NCI-H1092 treated with DMSO at 0.1 percent for 48 hours (cell line): ENCODE measurements at places on chromosomes 4 and X.

GRCh38 chr4:15995826-15996225, 32.9 kb upstream of the FGFBP2 start:
- no peak for DNase-seq

- no peak for DNase-seq
These were observed 17.1 kb upstream of the DDX60 start for GRCh38 chr4:168335621-168336020.

DNA sequence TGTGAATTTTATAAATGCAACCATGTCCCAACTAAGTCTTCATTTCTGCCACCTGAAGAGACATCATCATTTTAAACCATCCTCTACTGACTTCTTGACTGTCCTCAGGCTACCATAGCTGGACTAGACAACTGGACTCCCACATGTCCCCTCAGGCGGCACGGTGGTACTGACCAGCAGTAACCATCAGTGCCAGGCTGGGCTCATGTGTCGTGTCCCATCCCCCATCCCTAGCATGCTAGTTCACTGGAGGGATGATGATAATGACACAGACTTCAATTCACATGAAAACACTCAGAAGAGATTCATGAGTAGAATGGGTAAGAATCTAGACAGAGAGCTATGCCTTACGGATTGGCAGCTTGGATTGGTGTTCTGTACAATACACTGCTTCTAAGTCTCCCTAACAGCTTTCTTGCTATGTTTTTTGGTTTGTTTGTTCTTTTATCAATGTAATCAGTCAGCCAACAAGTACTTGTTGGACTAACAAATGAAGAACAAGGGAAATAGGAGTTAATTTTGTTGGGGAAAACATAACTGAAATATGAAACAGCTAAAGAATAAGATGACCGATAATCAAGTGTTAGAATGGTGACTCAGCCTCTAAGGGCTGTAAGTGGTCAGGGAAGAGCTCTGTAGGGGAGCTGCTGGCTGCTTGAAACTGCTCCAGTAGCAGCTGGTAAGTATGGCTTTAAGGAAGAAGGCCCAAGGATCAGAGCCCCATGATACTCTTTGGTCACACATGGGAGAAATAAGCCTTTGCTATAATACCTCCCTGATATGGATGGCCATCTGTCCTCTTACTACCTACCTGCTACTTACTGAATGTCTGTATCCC, 10.3 kb downstream of the ZDHHC9 start:
- DNase-seq, result no peak

DNA sequence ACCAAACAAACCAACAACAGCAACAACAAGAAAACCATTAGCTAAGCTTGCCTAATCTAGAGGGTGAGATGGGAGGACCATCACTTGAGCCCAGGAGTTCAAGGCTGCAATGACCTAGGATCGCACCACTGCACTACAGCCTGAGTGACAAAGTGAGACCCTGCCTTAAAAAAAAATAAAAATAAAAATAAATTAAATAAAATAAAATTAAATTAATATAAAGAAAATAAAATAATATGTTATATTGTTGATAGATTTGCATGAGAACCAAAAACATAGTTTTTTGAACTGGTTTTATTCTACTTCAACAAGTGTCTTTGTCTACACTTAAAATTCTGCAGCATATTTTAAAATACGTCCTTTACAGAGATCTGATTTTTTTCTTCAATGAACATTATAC, 2683.1 kb downstream of the ARAP2 start:
- no peak for DNase-seq

GRCh38 chr4:152581536-152582160, 45.8 kb upstream of the FBXW7 start:
- DNase-seq, result peak; percentile 2

GRCh38 chrX:9330249-9330982, 134.4 kb upstream of the TBL1X start:
- no peak for DNase-seq

- no peak for DNase-seq
These were observed 231.5 kb downstream of the TRIML1 start for GRCh38 chr4:188370777-188371176.

- DNase-seq, result no peak
These were observed 5.5 kb downstream of the SCD5 start for GRCh38 chr4:82792912-82793649.

DNA sequence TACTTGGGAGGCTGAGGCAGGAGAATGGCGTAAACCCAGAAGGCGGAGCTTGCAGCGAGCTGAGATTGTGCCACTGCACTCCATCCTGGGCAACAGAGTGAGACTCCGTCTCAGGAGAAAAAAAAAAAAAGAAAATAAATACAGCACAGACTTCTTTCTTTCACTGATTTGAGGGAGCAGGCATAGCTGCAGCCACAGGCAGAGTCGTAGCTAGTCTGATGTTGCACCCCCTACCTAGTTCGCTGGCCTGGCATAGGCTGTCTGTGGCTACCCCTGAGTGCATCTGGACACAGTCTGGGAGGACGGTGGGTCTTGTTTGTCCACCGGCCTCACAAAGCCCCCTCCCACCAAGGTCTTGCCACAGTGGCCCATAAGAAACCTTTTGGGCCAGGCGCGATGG, 21.4 kb downstream of the IL3RA start:
- DNase-seq, result no peak

DNA sequence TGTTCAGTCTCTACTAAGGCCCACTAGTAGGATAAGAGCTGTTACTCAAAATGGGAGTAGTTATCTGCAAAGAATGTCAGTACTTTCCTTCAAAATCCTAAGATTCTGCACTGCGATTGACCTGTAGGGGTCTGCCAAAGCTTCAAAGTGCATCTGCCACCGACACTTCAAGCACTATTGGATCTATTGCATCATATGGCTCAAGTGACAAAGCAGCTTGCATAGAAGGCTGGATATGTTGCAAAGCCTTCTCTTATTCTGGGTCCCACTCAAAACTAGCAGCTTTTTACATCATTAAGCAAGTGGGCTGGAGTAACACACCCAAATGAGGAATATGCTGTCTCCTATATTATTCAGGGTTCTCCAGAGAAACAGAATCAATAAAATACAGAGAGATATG, 115.4 kb upstream of the EMCN start:
- no peak for DNase-seq

DNA sequence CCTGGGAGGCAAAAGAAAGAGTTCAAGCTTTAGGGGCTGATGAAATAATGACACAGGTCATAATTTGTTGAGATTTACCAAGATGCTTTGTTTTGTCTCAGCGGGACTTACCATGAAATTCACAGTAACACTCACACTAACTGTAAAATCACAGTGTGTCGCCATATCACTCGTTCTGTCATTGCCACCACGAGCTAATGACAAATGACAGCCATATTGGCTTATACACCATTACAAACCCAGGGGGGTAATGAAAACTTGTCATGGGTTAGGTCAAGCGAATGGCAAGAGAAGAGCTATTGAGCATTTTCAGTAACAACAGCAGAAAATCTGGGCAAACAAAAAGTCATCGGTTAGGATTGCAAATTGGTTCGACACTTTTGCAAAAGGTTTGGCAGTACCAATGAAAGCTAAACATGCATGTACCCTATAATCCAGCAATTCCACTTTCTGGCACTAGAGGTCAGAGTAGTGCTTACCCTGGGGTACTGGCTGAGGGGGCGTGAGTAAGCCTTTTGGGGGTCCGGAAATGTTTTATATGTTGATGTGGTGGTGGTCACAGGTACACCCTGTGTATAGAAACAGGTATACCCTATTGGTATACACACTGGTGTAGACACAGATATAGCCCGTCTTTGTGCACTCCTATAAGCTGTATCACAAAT, 83.9 kb upstream of the RAI2 start:
- DNase-seq, result peak; percentile 57

- DNase-seq, result no peak
These were observed 89.9 kb downstream of the EFHC2 start for GRCh38 chrX:44253575-44253942.

DNA sequence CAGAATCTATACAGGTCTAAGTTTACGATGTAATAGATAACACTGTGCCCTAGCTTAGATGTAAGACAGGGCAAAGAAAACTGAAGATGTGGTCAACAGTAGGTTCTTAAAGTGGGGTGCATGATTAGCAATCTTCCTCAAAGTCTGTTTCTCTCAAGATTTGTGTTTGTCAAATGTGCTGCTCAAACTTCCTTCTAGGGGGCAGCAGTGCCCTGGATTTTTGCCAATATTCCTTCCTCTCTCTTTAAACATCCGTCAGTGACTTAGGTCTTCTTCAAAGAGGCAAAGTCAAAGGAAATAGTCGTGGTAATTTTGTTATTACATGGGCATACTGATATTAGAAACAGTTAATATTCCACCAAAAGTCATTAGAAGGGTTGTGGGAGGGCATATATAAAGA, 4.2 kb upstream of the PDHA2 start:
- DNase-seq, result no peak
